ENCODE measurements at places on chromosomes 12 and 14.

DNA sequence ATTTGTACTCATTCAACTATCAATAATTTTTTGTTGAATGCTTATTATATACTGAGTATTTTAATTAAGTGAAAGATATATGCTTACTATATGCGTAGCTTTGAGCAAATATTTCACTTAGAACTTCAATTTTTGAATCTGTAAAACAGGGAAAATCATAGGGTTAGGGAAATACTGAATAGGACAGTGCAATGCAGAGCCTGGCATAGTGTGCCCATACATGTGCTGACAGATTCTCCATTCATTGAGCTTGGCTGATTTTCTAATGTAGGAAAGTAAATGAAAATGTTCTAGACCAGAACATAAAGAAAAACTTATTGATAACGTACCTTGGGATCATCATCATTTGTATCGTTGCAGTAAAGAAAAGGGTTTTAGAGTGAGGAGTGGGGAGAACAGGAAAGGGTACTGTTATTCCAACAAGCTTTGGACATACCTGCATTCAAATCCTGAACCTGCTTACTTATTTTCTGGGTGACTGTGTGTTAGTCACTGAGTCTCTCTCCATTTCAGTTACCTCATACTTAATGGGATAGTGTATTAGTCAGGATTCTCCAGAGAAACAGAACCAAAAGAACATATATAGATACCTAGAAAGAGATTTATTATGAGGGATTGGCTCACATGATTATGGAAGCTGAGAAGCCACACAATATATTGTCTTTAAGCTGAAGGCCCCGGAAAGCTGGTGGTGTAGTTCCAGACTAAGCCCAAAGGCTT, 436.4 kb downstream of the ADAMTS20 start:
- DNase-seq: no peak

DNA sequence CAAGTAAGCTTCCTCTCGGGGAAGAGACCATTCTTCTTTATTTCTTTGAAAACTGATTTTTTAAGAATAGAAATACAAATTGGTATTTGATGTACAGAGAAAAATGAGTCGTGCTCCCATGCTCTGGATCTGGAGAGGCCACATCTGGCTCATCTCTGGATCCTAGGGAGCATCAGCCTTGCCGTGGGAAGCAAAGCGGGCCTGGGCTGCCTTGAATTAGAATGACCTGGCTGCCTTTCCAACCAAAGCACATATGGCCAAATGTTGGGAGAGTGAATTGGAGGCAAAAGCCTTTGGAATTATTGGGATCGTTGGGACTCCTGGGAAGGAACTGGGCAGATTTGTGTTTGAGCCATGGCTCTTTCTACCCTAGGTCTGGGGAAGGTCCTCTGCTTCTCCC, 80.0 kb downstream of the SLC25A47 start:
- DNase-seq: no peak

- no peak for DNase-seq
Observed at GRCh38 chr12:27024291-27024690, 1.9 kb downstream of the MED21 start.

- no peak for DNase-seq
Observed at GRCh38 chr14:95471476-95471875, 45.0 kb downstream of the SYNE3 start.

DNA sequence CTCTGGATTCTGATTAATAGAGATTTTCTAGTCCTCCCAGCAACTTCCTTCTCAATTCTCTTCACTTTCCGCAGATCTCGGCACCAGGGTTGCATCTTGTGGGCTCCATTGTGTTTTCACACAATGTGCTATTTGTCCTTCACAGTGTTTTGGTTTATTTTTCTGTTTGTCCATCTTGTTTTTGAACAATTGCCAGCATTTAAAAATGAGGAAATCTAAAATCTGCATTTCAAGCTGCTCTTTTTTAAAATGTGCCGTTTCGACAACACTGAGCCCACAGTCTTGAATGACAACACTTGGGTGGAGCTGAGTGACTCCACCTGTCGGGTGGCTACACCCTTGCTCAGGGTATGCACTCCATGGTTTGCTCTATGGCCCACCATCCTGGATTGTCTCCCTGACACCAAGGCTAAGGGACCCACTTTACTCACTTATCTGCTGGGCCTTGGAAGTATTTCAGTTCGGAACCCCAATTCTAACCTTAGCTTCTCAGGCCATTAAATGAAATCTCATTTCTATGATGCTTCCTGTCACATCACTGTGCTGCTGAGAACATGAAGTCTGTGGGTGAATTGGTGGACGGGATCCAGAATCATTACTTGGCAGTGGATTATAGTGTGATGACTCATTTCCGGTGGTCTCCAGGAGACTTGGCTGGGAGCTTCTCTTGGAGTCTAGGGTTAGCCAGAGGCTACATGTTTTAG, 3.4 kb upstream of the MYRFL start:
- no peak for DNase-seq

GRCh38 chr14:104986487-104987164, 1.0 kb downstream of the CLBA1 start:
- no peak for DNase-seq
